AML-193 (cell line): ENCODE measurements at places on chromosomes 2 and 18.

DNA sequence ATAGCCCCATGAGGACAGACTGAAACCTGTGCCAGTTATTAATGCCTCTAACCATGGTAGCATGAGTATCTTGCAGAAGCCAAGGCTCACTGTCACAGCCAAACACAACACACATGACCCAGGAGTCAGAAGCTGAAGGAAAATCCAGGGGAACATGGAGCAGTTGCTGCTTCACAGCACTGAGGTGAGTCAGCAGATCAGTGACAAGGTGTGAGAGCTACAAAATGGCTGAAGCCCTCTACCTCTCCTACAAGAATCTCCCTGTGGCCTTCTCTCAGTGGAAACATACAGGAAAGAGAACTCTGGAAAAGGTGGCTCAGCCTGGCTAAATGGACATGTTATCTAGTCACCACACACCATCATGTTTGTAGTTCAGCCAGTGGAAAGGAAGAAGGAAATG, 93.5 kb downstream of the NAB1 start:
- no peak for DNase-seq

- no peak for DNase-seq
These were observed 132.2 kb downstream of the PIK3C3 start for GRCh38 chr18:42087235-42087634.

DNA sequence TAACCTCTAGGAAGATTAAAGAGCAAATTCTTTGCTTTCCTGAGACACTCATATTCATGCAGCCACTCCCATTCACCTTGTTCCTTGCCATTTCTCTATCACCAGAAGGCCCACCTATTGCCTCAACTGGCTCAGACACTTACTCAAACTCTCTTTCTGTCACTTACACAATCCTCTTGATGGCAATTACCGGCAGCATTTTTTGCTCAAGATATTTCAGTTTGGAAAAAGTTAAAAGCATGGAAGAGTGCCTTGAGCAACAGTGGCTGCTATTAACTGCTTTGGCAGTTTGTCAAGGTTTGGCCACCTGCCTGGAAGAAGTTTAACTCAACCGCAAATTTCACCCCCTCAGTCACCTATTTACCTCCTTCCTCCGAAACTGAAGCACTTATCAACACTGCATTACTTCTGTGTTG, 1104.0 kb upstream of the PIK3C3 start:
- no peak for DNase-seq

DNA sequence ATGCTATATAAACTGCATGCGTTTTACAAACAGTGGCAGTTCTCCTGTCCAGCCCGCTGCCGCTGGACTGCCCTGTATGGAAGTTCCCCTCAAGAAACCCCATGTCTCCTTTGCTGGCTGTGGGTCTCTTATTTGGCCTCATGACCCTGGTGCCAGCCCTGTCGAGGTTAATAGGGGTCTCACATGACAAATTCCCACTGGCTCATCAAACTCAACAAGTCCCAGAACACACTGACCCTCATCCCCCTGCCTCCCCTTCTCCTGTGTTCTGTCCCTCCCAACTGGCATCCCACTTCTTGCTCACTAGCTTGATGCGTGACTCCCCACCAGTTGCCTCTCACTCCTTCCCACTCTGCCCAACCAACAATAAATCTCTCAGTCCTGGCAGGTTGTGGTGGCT, 137.6 kb upstream of the HS6ST1 start:
- DNase-seq: no peak

- DNase-seq: no peak
These were observed 8.0 kb downstream of the GNLY start for GRCh38 chr2:85702172-85702571.

DNA sequence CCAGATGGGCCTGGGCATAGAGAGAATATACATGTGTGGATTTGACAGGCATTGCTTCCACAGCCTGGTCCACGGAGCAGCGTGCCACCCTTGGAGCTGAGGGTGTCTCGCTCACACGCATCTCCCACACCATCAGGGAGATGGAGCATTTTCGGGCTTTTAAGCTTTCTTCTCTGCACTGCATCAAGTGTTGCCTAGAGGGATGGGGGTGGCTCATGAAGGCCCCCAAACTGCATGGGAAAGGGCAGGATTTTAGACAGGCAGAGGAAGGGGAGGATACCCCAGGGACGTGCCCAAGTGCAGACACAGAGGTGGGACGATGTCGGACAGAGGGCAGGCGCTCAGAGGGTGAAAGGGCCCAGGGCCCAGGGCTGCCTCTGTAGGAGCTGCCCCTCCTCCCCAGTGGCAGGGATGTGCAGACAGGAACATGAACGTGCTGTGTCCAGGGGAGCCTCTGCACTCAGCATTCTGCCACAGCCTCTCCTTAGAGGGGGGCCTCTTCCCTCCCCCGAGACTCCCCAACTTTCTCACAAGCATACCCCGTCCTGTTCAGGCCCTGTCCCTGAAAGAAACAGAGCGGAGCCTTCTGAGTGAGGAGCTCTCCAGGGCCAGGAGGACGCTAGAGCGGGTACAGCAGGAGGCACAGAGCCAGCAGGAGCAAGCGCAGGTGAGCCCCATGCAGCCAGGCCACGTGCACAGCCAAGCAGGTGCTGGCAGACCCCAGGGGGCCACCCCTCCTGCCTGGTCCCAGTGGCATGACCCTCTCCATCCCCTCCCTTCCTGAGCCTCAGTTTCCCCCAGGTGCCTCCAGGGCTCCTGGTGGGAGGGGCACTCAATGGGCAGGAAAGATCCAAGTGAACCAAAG, 42.9 kb upstream of the SNED1 start:
- no peak for DNase-seq

GRCh38 chr18:35618696-35619095, 37.2 kb downstream of the GALNT1 start:
- DNase-seq: no peak

DNA sequence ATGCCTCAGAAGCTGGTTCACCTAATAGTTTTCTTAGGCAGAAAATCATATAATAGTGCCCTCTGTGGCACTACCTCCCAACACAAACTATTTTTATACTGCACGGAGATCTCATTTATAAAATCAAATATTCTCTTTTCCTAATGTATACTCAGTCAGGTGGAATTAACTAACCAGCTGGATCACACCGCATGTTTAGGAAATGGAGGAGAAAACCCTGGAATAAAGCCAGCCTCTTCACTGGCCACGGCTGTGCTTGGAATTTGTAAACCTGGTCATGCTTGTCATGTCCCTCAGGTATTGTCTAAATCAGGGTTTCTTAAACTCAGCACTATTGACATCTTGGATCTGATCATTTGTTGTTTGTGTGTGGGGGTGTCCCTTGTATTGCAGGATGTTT, 85.6 kb downstream of the DOCK10 start:
- no peak for DNase-seq

GRCh38 chr2:27204566-27204965, 7.3 kb upstream of the ATRAID start:
- no peak for DNase-seq

- DNase-seq: no peak
These were observed 112.0 kb downstream of the QPCT start for GRCh38 chr2:37456479-37456878.

GRCh38 chr18:4284528-4284927, 170.6 kb downstream of the DLGAP1 start:
- no peak for DNase-seq

- DNase-seq: no peak
These were observed 127.6 kb upstream of the PKDCC start for GRCh38 chr2:41920181-41920580.

GRCh38 chr2:176960736-176961520, 251.7 kb upstream of the HNRNPA3 start:
- no peak for DNase-seq

GRCh38 chr2:237702441-237703391, 75.3 kb downstream of the LRRFIP1 start:
- DNase-seq: peak; percentile 77

DNA sequence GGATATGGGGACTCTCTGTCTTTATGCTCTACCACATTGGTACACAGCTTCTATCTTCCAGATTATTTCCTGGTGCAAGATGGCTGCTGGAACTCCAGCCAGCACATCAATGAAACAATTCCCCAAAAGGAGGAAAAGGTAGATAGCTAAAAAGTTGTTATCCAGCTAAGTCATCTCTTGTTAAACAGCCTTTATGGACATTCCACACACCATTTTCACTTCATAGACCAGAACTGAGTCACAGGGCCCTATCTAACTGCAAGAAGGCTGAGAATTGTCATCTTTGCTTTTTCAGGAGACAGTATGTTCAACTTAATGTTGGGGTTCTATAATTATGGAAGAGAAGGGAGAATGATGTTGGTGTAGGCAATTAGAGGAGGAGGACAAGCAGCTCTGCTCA, 133.3 kb upstream of the NOSTRIN start:
- DNase-seq: no peak

- DNase-seq: no peak
These were observed 173.0 kb downstream of the BABAM2 start for GRCh38 chr2:28063492-28063962.

GRCh38 chr2:167945660-167946368, 301.6 kb downstream of the STK39 start:
- DNase-seq: no peak

DNA sequence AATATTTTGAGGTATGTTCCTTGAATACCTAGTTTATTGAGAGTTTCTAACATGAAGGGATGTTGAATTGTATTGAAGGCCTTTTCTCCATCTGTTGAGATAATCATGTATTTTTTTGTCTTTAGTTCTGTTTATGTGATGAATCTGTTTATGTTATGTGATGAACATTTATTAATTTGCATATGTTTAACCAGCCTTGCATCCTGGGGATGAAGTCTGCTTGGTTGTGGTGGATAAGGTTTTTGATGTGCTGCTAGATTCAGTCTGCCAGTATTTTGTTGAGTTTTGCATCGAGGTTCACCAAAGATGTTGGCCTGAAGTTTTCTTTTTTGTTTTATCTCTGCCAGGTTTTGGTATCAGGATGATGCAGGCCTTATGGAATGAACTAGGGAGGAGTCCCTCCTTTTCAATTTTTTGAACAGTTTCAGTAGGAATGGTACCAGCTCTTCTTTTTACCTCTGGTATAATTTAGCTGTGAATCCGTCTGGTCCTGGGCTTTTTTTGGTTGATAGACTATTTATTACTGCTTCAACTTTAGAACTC, 71.9 kb downstream of the EPC2 start:
- DNase-seq: no peak

DNA sequence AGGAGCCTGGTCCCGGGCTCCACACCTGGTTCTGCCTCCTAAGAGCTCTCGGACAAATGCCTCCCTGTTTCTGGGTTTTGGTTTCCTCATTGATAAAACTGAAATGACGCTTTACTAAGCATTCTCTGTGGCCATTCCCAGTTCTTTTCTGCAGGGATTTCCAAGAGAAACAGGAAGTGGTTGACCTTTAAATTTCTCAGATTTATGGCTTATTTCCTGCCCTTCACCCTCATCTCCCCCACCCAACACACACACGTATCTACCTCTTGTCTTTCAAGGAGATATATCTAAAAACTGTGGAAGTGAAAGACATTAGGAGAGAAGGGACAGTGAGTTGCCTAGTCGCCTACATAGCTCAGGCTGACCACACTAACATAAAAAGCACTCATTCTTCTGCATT, 53.0 kb downstream of the PIEZO2 start:
- DNase-seq: no peak

GRCh38 chr2:207072571-207072970, 93.2 kb downstream of the KLF7 start:
- DNase-seq: peak; percentile 8

DNA sequence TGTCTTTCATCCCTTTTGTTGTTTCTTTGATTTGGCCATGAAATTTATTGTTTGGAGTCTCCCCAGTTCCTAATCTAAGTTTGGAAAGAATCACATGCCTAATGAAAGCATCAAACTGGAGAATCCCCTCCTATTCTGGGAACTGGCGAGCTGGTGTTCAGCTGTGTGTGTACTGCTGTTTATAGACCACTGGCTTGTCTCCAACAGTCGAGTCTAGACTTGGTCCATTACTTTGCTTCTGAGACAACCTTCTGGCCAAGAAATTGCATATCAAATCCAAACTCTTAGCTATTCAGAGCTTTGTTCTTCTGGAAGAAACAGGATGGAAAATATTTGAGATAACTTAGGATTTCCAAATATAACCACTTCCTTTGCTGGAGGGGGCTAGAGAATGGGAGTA, 111.5 kb upstream of the THSD7B start:
- DNase-seq: no peak

DNA sequence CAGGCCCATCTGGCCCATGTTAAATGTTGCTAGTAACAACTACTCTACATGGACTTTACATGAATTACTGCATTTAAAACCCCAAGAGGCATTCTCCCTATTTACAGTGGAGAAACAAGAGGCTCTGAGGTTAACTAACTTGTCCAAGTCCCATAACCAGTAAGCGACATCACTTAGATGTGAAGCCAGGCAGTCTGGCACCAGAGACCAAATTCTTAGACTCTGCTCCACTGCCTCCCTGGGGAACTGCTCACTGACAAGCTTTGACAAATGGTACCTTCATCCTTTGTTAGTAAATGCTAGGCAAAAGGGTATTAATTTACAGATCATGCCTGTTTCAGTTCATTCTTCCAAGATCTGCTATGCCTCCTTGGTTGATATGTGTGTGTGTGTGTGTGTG, 124.8 kb downstream of the AFF3 start:
- no peak for DNase-seq

DNA sequence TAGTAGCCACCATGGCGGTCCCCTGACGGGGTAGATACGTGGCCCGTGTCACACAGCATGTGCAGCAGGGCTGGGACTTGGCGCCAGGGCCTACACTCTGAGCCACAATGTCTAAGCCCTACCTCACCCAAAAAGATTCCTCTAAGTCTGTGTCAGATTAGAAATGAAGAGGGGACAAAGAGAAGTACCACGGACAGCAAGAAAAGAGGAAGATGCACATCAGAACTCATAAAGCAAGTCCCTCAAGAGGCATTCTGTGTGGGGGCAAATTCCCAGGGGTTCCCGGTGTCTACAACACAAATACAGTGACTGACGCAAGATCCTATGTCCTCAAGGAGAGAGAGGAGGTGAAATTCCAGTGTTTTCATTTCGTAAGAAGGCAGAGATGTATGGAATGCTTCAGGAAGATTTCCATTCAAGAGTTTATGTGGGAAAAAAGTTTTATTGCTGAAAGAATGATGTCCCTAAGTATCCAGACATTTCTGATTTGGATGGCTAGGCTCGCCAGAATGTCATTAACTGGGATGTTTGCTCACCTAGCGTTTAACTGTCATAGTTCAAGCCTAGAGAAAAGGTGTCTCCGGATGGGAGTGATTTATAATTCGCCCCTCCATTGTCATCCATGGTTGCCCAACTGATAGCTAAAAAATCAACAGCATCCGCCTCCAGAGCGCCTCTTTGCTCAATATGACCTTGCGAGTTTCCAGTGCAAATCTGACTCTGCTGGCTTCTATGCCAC, 75.6 kb upstream of the CHMP1B start:
- no peak for DNase-seq

DNA sequence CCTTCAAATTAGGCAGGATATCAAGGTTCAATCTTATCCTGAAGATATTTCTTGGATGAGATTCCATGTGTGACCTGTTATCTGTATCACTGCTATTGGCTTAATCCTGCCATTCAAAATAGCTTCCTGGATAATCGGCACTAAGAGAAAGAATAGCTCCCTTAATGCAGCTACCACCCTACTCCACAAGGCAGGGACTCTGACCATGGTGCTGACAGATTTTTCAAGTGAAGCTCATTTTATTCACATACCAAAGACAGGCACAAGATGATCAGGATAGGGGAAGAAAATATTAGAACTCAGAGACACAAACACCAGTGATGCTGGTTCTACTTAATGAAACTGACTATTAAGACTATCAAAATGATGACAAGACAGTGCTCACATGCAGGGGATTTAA, 74.9 kb downstream of the ORC4 start:
- DNase-seq: no peak

- no peak for DNase-seq
These were observed 21.9 kb downstream of the NRP2 start for GRCh38 chr2:205704127-205704741.

GRCh38 chr2:176678571-176678970, 409.3 kb downstream of the MTX2 start:
- no peak for DNase-seq
